ENCODE measurements at places on chromosomes 4 and X.

DNA sequence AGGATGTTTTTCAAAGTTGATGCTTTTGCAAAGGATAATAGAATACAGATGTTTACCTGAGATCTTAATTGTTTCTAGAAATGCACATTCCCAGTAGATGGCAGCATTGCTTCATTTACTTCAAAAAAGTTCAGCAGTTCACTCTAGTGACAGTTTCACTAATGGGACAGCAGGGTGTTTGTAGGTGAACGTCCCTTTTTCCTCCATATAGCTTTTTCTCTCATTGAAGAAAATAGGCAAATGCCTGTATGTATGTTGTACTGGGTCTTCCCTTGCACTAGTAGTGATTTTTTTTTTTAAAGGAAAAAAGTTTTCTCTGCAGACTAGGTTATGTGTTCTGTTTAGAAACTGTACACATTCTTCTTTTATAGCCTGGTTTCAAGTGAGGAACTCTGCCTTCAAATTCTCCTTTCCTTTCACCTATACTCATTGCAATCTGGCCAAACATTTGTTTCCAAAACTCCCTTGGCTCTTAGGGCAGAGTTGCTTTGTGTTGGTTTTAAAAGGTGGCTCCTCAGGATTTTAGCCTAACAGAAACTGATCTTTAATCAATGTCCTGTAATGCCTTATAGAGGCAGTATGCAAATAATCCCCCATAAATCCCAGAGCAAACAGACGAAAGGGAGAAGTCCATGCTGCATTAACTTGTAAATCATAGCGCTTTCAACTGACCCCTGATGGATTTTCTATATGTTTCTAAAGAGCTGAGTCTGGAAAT lies 86.3 kb downstream of the EGF start:
- DNase-seq = peak; percentile 3

DNA sequence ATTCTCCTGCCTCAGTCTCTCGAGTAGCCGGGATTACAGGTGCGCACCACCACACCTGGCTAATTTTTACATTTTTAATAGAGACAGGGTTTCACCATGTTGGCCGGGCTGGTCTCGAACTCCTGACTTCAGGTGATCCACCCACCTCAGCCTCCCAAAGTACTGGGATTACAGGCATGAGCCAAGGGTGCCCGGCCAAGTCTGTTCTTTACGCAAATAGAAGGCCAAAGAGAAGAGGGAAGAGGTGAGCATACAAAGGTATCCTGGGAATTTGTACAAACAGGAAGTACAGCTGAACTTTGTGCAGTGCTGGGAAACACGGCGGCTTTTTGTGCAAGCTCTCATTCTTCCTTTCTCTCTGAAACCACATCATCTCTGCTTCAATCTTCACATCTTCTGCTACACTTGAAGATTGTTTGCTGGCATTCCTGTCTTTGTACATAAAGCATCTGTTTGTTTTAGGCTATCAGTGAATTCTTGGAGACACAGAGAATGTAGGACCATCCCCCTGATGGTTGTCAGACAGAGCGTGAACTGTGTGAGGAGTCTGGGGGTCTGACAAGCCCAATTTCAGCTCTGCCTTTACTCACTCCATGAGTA lies 71.9 kb upstream of the PRSS48 start:
- no peak for DNase-seq

- DNase-seq = peak; percentile 70
These were observed 30.8 kb downstream of the RTL5 start for GRCh38 chrX:72100824-72101351.

DNA sequence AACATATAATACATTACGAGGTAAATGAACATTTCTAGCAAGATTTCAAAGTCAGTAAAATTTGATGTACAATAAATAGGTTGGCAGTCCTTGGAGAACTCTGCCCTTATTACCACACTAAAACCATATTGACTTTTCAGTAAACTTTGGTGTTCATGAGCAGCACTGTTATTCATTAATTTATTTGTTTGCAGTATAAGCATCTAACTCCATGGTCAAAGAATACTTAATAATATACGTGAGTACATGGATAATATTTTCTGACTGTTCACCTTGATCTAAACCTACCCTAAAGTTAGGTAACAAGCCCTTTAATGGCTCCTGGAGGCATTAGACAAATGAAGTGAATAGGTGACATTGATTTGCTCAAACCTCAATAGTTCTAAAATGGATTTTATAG lies 817.2 kb upstream of the FTHL17 start:
- no peak for DNase-seq

GRCh38 chr4:48710446-48711209 lies 69.5 kb downstream of the FRYL start:
- DNase-seq = no peak

GRCh38 chr4:142416711-142417275 lies 429.3 kb downstream of the INPP4B start:
- DNase-seq = no peak

DNA sequence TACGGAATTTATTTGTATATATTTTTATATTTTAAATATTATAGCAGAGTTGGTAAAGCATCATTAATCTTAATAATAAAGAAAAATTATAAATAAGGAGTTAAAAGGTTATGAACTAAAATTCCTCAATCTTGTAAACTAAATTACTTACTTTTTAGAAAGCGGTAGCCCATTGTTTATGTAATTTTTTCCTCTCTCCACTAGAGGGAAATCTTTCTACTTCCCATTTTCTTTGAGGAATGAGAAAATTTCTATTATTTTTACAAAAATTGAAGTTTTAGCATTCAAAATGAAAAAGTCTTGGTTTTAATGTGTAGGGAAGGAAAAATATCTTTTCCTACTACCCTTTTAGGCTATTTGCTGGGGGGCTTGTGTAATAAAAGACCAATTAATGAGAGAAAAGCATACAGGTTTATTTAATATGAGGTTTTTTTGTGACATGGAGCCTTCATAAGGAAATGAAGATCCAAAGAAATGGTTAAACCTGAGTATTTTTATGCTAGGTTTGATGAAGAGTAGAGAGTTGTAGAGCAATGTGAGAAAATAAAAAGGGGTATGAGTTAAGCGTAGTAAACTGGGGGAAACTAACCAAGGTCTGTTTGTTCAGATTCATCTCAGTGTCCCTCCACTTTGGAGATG lies 68.7 kb upstream of the ADAD1 start:
- DNase-seq = no peak

DNA sequence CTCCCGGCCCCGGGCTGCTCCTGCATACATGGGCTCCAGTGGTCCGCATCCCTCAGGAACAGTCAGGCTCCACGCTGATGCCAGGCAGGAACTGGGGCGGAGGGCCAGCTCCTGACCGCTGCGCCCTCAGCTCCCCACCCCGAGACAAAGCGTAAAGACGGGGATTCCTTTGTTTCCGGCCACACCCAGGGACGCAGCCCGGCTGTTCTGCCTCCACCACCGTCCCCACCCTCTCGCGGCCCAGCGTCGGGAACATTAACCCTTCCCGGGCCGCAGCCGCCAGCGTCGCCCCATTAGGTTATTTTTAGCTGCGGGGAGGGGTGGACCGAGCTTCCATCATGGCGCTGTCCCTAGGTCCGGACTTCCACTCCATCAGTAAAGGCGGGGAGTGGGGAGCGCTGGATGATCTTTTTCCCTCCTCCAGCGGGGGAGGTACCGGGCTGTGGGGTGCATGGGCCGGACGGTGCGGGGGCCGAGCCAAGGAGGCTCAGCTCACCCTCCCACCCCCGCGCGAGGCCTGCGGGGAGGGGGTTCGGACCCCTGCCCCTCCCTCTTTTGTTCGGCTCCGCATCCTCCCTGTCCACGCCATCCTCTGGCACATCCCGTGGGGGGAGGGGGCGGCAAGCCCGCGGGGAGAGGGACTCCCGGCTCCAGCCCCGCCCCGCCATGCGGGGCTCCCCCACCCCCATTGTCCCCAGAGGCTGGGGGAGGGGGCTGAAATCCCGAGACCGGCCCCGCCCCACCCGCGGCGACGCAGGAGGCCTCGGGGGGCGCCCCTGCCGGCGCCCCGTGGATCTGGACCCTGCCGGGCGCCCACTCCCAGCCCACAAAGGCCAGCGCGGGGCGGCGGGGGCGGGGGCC lies 5.3 kb downstream of the CRMP1 start:
- no peak for DNase-seq

DNA sequence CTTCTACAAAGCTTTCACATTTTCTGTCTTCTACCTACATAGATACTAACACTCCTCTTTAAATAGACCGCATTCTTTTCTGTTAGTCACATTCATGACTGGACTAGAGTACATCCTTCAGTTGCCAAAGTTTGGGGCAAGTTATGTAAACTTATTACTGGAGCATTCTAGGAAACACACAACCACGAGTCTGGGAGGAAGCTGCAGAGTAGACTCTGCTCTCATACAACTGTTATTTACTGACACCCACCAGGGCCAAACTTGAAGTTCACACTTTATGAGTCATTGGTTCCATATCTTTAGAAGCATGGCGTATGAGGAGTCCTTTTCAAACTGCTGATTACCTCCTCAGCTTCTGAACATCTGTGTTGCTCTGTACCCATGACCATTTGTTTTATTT lies 87.0 kb downstream of the RNF150 start:
- no peak for DNase-seq

DNA sequence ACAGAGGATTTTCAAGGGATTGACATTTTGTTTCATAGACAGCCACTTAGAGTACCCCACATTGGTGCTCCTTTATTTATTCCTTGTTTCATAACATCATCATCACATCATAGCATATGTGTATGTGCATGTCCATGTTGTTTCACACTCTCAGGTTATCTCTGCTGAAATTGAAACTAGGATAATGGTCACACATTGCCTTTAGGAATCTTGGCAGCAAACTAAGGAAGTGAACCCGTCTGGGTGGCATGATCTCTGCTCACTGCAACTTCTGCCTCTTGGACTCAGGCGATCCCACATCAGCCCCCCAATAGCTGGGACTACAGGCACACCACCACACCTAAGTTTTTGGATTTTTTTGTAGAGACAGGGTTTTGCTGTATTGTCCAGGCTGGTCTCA lies 234.2 kb upstream of the ANKRD50 start:
- no peak for DNase-seq

DNA sequence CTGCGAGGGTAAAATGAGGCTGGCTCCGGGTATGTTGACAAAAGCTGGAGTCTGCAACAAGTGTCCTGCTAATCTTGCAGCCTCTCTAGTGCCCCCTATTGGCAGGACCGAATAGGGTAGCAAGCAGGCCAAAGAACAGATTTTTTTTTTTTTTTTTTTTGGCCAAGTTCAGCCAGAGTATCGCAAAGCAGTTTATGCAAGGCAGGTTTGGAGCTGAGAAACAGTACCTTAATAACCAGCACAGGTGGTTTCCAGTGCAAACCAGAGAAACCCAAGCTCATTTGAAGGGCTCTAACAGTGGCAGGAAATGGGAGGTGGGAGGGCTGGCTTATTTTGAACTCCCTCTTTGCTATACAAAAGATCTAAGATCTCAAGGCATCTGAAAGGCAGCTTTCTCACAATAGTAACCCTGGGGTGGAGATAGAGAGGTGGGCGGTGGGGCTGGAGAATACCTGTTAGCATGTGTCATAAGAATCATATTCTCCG lies 38.2 kb upstream of the OCIAD2 start:
- DNase-seq = no peak

GRCh38 chr4:23438764-23439163 lies 451.1 kb downstream of the PPARGC1A start:
- no peak for DNase-seq

DNA sequence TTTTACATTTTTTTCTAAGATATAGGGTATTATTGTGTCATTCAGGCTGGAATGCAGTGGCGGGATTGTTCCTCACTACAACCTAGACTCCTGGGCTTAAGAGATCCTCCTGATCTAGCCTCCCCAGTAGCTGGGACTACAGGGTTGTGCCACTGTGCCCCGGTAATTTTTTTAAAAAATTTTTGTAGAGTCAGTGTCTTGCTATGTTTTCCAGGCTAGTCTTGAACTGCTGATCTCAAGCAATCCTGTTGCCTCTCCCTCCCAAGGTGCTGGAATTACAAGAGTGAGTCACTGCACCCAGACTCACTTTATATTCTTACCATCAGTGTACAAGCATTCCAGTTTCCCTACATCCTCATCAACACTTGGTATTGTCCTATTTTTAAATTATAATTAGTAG lies 156.4 kb upstream of the GYPA start:
- DNase-seq = no peak
